ENCODE measurements at places on chromosomes 5 and 9.

GRCh38 chr5:1509346-1510085, 14.2 kb downstream of the LPCAT1 start:
- DNase-seq: no peak

- no peak for DNase-seq
Measured at GRCh38 chr9:72322678-72323077, 42.3 kb downstream of the ZFAND5 start.

DNA sequence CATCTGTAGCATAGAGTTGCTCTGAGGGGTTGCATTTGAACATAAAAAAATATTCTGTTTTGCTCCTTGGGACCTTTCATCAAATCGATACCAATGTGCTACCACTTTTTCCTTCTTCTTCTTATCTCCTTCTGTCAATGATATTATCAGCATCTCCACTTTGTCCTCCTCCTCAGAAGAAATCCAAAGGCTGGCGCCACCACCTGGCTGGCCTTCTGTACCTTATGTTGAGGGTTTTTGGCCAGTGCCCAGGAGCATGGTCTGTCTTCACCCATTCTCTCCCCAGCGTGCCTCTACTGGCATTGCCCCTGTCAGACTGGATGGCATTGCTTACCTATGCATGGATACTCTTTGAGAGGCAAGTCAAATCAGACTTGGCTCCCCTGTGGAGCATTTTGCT, 167.2 kb downstream of the CFAP90 start:
- DNase-seq: no peak

DNA sequence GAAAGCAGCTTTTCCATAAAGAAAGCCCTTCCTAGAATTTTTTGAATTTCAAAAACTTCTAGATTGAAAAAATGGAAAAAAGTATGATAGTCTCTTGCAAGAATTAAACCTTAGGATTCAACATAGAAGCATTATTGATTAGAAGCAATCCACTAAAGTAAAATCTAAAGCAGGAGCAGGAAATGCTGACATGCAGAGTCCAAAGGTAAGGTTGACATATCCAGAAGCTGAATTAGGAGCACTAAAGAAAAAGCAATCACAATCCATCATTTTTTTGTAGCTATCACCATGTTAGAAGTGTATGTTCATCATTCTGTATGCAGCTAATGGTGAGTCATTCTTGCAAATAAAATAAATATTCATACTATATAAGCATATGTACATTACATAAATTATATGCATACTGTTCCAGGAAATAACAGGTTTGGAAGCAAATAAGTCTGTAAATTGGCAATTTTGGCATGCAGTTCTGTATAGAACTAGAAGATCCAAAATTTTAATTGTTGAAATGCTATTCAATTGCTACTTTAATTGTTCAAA, 39.4 kb upstream of the RNF180 start:
- no peak for DNase-seq

- DNase-seq: no peak
Measured at GRCh38 chr5:95280401-95281095, 4.3 kb downstream of the MCTP1 start.

- DNase-seq: no peak
Measured at GRCh38 chr5:154575546-154576428, 97.8 kb upstream of the HAND1 start.

Measured in activated gamma-delta T cell (primary cell).